Activated CD4-positive, alpha-beta T cell treated with anti-CD3 and anti-CD28 coated beads for 48 hours (primary cell): ENCODE measurements at places on chromosomes 1 and 21.

DNA sequence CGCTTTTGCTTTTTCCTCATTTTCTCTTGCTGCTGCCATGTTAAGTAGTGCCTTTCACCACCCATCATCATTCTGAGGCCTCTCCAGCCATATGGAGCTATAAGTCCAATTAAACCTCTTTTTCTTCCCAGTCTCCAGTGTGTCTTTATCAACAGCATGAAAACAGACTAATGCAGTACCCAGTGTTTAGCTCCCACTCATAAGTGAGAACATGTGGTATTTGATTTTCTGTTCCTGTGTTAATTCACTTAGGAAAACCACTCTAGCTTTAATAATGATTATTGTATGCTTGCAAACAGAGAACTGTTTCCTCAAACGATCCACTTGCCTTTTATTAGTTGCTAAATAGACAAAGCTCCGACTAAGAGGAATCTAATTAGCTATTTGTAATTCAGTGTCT is 43.3 kb downstream of the IL23R start:
- no peak for DNase-seq

GRCh38 chr1:116064616-116065015 is 46.6 kb upstream of the MAB21L3 start:
- DNase-seq, result no peak

DNA sequence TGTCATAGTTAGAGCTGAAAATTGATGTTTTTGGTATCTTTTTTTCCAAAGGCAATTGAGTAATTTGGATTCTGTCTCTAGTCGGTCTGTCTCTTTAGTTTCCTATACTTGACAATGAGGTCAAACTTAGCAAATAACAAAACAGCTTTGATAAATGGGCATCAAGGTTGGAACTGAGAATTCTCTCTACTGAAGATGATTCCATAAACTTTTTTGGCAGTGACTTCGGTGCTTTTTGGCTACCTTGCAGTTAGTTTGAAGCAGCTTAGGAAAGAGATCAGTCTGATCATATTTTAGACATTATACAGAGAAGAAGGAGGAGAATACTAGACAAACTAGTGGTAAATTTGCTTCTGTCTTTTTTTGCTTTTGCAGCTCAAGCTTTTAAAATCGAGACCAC is 559 bp downstream of the VCAM1 start:
- no peak for DNase-seq

- no peak for DNase-seq
These were observed 56.9 kb downstream of the CD34 start for GRCh38 chr1:207854001-207854400.

DNA sequence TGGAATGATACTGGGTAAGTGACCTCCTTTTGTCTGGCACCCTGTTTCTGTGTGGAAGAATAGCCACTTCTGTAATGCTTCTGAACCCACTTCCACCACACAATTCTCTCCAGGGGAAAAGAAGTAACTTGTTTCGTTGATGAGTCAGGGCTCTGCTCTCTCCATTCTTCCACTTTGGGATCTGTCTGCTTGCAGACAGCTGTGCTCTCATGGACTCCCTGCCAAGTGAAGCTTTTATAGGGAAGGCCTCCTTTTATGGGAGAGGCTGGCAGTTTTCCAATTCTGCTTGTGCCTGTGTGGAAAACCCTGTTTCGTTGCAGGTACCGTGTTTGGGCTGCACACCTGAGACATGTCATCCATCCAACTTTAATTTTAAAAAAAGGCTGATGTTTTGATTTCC is 130.7 kb downstream of the GIPC2 start:
- DNase-seq, result no peak

- DNase-seq, result no peak
These were observed 11.0 kb downstream of the RIT1 start for GRCh38 chr1:155900161-155900560.

DNA sequence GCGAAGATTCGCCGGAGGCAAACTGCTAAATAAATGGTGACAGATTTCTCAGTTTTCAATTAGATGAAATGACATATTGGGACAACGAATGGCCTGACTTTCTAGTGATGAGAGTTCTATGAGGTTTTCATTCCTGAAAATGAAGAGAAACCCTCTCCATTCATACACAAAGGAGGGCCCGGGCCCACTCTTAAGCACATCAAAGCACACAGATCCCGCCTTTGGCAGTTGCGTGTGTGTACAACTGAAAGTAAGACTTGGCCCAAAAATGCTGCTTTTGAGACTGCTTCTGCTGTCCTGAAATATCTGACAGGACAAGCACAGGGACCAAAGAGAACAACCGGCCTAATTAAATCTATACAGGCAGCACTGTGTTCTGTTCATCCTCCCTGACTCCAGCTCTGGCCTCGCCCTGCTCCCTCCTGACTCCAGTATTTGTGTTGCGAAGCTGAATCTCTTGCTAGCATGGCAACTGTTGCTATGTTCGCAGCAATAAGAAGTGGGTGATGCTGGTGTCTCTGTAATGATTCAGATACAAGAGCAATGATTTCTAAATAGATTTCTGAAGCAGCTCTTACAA is 7.4 kb downstream of the LRRC53 start:
- DNase-seq, result no peak

DNA sequence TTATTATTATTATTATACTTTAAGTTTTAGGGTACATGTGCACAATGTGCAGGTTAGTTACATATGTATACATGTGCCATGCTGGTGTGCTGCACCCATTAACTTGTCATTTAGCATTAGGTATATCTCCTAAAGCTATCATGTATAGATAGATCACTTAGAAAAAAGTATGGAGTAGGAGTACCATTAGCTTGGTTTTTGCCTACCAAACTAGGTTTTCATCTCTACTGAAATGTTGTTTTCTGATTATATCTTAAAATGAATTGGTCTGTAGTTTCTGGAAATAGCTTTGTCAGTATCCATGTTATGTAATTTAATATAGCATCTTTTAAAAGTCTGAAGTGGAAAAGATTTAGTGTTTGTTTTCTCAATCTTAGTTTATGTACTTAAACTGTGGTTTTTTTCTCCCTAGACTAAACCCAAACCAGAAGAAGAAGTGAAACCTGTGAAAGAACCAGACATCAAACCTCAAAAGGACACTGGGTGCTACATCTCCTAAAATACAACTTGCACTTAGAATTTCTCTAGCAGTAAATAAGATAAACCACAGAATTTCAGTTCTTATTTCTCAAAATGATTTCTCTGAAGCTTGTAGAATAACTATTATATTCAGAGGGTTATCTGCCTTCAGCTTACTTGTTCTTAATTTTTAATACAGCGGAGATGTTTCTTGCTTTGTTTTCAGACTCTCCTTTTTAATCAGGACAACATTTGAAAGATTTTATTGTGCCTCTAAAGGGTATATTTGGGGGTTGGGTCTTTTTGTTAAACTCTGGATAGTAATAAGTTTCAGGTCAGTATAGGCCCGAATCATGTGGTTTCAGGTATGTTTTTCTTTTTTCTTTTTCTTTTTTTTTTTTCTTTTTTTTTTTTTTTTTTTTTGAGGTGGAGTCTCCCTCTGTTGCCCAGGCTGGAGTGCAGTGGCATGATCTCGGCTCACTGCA is 4.5 kb upstream of the FAM177B start:
- DNase-seq, result no peak

DNA sequence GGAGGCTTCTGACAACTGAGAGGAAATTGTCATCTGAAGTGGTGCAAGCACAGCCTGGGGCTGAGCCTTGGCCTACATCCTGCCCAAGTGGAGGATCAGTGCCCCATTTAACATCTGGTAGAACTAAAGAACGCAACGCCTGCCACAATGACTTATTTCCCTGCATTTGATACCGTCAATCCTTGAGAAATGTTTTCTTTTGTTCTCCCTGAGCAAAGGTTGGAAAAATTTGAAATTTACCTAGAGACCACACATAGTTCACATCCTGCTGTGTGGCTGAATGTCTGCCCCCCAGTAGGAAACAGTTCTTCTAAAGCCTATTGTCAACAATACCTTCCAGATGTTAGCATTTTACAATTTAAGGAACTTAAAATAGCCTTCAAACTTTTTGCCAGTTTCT is 5.6 kb upstream of the RGS4 start:
- no peak for DNase-seq

GRCh38 chr21:35520302-35520701 is 471.2 kb upstream of the RUNX1 start:
- no peak for DNase-seq

GRCh38 chr1:61993331-61993961 is 201.2 kb upstream of the L1TD1 start:
- no peak for DNase-seq

DNA sequence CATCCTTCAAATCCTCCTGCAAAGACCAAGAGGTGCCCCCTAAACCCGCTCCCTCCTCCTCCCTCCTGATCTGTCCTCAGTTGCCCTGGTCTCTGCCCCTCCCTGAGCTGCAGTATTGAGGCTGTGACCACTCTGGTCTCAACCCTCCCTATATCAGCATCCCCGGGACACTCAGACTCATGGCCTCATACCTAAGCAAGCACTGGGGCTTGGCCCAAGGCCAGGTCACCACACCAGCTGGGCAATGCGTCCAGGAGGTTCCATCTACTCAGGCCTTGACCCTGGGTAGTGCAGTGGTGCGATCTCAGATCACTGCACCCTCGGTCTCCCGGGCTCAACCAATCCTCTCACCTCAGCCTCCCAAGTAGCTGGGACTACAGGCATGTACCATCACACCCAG is 9.8 kb downstream of the KIF17 start:
- DNase-seq, result no peak

DNA sequence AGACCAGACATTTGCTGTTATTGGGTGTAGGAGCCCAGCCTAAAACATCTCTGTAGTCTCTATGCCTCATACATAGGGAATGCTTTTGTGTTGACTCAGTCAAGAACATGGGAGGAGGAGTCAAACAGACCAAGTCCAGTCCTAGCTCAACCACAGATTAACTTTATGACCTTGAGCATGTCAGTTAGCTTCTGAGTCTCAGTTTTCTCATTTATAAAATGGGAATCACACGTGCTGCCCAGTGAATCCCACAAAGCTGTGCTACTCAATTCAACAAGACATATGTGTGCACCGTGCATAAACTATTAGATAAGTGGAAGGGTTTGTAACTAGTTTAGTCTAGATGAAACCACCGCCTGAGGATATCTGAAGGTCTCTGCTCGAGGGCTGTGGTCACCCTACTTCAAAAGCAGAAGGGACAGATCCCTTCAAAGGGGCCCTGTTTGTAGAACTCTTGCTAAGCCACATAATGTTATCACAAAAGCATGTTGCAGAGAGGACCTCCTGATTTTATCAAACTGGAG is 109.5 kb upstream of the NFIA start:
- no peak for DNase-seq

DNA sequence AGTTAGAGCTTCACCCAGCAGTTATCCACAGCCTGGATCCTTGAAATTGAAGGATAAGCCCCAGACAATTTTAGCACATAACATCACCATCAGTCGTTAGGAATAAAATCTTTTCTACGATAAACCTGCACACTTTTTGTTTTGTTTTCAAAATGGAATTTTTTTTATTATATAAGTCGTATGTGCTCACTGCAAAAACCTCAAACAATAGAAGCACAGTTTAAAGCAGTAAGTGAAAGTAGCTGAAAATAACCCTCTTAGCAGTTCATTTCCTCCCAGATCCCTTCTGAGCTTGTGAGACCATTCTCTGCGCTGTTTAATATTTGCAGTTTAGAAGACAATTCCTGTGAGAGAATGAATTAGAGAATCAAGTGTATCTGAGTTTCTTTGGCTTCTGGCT is 38.3 kb downstream of the ELK4 start:
- no peak for DNase-seq

GRCh38 chr1:220577926-220578325 is 50.0 kb downstream of the MARK1 start:
- DNase-seq, result no peak

GRCh38 chr1:201740670-201741111 is 88.3 kb upstream of the IPO9 start:
- no peak for DNase-seq

- no peak for DNase-seq
These were observed 11.2 kb downstream of the PTPRF start for GRCh38 chr1:43541721-43542401.

- DNase-seq, result no peak
These were observed 11.3 kb downstream of the CCDC190 start for GRCh38 chr1:162849711-162850110.

- DNase-seq, result no peak
These were observed 150.0 kb upstream of the KCTD3 start for GRCh38 chr1:215417122-215417521.

- no peak for DNase-seq
These were observed 10.1 kb upstream of the LRRC38 start for GRCh38 chr1:13523780-13524477.

DNA sequence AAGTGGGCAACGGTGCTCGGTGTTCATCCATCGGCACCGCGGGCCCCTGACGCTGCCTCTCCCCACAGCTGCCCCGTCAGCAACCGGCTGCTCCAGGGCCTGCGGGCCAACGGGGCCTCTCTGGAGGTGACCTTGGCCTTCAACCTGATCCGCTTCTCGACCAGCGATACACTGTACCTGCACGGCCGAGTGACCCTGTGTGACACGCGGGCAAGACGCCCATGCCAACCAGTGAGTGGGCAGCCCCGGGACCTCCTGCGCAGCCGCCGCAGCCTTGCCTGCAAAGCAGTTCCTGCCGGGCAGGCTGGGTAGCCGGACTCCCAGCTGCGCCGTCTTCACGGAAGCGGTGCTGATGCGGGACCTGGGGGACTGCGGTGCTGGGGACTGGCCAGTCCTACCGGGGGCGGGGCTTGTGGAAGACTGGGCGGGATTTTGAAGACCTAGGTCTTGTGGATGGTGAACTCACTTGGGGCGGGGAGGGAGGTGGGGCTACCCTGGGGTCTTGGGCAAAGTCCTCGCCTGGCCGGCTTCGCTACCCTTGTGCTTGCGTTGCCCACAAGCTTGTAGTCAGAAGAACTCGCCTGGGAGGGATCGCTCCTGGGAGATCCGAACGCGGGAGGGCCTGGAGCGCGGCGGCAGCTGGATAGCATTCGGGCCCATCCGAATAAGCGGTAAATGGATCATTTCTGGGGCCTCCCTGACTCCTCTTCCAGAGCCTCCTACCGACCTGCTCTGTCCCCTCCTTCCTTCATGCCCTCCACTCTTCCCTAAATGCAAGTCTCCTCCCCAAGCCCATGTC is 8.8 kb upstream of the CEP85 start:
- peak; percentile 66 for DNase-seq

GRCh38 chr1:966135-966703 is at the start of gene PLEKHN1:
TSS of gene PLEKHN1 (plus strand) at chr1:966482. CDS start at chr1:966532, 50 bp downstream.
- peak; percentile 48 for DNase-seq

DNA sequence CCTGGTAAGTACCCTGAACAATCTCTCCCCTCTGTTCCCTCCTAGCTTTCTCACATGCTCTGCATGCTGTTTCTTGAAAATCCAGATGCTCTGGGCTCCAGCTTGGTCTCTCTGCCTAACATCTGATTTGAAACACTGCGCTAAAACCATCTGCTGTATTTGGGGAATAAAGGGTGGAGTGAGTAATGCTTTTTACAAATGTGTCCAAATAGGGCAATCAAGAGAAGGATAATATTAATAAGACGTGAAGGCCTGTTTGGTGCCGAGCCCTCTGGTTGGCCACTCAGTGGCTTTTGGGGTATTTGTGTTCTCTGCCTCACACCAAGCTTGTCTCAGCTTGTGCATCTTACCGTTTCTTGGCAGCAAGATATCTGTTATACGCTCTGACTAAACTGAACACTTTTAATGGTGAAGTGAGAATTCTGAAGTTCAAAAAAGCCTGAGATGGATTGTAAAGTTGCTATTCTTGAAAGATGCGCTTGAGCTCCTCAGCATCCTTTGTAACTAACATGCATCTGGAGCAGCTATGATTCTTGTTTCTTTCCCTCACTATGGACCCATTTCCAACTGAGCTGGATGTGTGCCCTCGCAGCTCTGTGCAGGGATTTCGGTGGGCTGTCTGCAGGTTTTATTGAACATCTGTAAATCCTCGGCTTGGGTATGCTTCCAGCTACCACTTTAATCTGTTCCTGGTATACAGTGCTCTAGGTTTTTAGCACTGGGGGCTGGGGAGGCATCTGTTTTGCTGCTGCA is 269.4 kb downstream of the RWDD3 start:
- no peak for DNase-seq
